ENCODE measurements at places on chromosomes 2 and 18.

DNA sequence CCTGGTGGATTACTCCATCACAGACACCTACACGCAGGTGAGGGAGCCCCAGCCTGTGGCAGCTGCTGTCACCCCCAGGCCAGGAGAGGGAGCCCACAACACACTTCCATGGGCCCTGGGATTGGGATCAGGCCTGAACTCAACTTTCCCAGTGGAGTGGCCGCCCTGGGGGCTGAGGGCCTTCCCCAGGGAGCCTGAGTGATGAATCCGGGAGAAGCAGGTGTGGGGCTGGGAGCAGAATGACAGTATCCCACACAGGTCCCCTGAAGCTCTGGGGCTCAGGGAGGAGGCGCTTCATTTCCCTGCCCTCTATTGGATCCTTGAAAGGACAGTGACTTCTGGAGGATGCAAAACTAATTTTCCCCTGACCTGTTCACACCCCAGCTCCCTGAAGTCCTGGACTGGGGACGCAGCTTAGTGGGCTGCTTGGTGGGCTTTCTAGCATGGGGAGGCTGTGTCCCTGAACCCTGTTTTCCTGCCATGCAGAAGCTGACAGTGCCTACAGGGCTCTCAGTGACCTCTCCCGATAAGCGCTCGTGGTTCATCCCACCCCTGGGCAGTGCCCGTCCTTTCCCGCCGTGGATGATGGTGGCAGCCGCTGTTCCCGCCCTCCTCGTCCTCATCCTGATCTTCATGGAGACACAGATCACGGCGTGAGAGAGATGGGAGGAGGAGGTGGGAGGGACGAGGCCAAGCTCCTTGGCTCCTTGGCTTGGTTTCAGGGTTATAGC is 11.0 kb downstream of the SLC4A3 start:
- DNase-seq: no peak

DNA sequence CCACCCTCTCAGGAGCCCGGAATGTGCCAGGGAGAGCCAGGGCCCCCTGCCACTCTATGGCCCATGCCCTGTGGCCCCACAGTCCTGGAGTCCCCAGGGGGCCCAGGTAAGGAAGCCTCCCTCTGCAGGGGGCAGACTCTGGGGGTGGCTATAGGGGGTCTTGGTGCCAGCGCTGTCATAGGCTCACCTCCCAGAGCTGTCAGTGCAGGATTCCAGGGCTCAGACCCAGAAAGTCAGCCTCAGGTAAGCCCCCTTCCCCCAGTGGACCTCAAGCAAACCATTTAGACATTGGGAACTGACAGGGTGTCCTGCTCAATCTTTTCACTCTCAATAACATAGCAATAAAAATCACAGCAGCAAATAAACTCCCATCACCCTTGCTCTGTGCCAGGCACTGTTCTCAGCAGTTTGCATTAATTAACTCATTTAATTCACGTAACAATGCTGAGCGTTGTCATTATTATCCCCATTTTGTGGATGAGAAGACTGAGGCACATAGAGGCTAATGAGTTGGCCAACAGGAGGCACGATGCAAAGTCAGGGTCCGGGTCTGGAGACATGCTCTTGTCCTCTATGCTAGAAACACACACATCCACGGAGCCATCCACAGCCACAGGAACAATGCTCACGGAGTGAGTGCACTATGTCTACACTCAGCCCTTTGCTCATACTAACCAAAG is 79.6 kb downstream of the TNS1 start:
- no peak for DNase-seq

DNA sequence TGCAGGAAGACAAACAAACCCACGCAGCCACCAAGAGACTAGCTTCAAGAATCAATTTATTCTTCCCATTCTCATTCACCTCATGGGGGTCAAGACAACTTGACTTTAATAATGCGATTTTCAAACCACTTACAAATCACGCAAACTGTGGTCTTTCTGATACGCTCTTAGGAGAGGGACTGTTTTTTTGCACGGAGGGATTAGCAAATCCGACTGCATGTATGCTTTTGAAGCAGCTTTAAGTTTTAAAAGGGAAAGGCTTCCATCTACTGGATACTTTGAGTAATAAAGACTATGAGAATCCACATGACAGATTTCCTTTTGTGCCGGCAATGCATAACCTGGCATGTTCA is 322.9 kb upstream of the KCNJ3 start:
- DNase-seq: no peak

DNA sequence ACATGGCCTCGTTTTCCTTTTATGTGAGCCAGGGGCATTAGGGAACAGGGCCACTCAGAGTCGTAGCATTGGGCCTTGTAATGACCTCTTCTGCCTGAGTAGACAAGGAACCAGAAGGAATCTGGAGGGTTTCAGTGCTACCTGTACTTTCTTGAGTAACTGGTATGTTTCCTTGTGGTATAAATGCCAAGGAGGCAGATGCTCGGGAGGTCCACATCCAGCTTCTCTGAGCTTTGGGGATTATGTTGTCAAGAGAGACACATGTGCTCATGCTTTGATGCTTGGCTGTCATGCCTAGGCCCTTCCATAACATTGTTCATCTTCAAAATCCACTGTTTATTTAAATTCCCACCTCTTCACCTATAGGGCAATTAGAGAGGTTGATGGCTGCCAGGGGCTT is 26.3 kb downstream of the FOSL2 start:
- DNase-seq: no peak

DNA sequence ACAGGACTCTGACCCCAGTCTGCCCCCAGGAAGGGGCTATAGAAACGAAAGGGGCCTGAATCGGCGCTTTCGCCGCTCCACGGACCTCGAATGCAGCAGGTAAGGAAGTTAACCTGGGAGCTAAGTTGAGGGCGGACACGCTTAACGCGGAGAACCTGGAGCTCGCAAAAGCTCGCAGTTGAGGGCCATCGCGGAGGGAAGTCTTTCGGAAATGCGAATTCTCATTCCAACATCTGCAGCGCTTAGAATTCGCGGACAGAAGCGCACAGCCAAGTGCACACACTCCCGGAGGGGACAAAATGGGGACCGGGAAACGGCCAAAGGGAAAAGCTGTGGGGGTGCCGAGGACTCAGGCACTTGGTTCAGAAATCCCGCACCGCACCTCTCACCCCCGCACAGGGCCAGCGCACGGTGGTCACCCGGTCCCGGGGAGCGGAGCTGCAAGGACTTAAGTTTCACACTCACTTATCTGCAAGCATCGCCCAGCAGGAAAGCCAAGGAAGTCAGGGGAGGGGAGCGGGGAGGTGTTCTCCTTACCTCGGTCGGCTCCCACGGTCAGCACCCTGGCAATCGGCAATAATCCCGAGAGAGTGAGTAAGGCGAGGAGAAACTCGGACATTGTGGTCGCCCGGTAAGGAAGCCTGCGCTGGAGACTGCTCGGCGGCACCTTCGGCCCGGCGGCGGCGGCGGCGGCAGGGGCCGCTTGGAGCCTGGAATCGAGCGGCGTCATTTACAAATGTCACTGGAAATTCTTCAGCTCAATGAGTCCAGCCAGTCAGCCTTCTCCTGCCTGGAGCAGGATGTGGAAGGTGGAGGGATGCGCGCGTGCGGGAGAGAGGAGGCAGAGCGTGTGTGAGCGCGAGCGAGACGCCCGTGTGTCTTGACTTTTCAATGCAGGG is 456 bp downstream of the LRP1B start:
- peak; percentile 47 for DNase-seq

DNA sequence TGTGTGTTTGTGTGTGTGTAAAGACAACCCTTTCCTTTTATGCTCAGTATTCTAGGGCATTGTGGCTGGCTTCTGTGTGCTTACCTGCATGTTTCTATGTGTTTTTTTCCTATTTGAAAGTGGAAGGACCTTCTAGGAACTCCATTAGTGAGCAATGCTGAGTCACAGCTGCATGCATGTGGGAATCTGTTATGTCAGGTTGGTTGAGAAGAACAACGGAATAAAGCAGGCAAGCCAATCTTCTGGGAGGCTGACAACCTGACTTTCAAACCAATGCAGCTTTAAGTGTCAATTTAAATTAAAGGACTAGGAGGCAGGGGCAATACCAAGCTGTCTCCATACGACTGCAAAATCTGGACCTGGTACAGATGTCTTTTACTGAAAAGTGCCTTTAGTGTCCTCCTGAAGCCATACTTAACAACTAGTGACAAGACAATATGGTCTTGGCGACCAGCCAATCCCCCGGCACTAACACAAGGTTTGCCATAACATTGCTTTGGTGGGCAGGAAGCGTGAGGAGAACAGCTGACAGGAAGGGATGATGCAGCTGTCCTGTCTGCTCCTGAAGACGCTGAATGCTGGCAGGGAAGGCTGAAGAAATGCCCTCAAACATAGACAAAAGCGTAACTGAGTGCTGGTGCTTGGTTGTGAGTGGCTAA is 514.7 kb upstream of the CDH7 start:
- DNase-seq: no peak
